ENCODE measurements at places on chromosomes 1 and 21.
A peak's percentile ranks its signal among the peaks of the same experiment; 100 is the strongest.

- peak; percentile 10 for DNase-seq
Measured at GRCh38 chr1:14598007-14598497, 433 bp upstream of the KAZN start.

- no peak for DNase-seq
Measured at GRCh38 chr1:114609026-114609425, 27.6 kb upstream of the BCAS2 start.

DNA sequence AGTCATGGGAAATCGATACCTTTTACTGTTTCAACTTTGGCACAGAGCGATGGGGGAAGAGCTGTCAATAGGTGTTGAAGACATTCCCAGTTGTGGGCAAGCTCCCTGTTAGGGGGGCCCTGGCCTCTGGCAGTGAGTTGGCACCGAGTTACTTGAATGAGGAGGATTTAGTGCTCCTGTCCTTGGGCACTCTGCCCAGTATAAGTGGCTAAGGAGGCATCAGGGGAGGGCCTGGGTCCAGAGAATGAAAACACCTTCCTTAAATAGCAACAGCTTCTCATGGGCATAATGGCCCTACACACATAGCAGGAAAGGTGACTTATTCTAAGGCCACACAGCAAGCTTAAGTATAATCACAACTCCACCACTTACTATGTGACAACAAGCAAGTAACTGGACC, 664.4 kb downstream of the PTPRU start:
- no peak for DNase-seq

DNA sequence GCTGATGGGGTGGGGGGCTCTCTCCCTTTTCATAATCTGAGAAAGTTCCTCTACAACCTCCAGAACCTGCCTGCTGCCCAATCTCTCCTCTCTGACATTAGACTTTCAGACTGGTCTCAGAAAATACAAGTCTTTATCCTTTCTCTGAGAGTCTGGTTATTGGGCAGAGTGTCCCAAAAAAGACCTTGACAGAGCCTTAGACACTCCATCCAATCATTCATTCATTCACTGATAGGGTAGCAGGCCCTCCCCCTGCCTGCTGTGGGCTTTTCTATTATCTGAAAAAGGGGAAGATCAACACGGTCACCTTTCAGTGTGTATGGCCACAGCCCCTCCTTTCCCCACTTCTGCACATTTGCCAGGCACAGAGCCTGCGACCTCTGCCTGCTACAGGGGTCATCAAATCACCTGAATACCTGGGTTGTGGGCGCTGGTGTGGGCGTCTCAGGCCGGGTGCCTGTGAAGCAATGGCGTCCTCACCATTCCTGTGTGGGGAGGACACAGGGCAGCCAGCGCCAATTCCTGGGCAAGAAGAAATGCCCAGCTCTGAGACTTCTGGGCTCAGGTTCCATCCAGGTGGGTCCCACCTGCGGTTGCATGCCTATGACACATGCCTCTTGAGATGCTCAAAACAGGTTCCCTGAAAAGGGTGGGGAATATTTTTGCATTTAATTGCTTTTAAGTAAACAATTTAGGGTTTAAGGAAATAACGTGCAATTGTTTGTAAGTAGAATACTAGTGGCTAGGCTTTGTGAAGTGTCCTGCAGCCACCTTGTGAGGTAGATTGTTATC, 52.8 kb downstream of the ELK4 start:
- DNase-seq: no peak

- no peak for DNase-seq
Measured at GRCh38 chr1:9691691-9692090, 40.2 kb downstream of the PIK3CD start.

DNA sequence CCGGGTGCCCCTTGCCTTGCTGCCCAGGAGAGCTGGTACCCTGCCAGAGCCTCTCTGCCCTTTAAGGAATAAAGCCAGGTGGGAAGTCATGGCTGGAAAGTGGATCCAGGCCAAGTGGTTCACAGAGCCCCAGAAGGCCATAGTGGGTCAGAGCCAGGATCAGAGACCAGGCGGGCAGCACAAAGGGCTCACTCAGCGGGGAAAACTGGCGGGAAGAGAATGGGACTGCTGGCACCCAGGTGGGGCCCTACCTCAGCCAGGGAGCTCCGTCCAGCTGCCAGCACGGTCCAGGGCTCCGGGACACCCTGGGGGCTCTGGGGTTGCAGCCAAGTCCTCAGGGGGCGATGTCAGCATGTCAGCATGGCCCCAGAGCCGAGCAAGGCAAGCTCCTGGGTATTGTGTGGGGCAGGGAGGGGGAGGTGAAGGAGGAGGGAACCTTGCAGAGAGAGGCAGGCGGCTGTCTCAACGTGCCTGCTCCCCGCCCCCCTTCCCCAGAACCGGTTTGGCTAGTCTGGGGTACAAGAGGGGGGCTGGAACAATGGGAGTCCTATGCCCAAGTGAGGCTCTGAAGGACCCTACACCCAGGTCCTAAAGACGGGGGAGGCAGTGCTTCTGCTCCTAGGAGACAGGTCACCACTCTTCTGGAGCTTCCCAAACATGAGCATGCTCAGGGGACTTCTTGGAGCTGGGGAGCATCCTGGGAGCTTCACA, at the start of gene ARHGEF19:
Gene ARHGEF19, minus strand, starts transcription at position 402 of the 711 bp plus-strand sequence. CDS start 3,598 bp downstream, outside the sequence.
- DNase-seq: no peak

DNA sequence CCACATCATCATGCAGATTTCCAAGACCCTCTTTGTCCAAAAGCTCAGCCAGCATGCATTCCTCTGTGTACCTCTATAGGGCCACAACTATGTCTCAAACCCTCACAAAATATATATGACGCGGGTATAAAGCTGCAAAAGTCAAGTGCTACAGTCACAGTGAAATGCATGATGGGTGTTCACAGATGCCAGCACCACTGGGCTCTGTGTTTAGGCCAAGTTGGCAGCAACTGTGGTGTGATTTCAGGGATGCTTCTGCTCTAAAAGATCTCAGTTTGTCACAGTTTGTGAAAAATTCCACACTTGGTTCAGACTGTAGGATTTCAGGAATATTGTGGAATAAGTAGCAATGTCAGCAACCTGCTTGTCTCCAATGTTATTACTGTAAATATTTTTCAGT, 23.9 kb upstream of the SELP start:
- no peak for DNase-seq

GRCh38 chr1:67716800-67717199, 31.8 kb downstream of the GADD45A start:
- no peak for DNase-seq

DNA sequence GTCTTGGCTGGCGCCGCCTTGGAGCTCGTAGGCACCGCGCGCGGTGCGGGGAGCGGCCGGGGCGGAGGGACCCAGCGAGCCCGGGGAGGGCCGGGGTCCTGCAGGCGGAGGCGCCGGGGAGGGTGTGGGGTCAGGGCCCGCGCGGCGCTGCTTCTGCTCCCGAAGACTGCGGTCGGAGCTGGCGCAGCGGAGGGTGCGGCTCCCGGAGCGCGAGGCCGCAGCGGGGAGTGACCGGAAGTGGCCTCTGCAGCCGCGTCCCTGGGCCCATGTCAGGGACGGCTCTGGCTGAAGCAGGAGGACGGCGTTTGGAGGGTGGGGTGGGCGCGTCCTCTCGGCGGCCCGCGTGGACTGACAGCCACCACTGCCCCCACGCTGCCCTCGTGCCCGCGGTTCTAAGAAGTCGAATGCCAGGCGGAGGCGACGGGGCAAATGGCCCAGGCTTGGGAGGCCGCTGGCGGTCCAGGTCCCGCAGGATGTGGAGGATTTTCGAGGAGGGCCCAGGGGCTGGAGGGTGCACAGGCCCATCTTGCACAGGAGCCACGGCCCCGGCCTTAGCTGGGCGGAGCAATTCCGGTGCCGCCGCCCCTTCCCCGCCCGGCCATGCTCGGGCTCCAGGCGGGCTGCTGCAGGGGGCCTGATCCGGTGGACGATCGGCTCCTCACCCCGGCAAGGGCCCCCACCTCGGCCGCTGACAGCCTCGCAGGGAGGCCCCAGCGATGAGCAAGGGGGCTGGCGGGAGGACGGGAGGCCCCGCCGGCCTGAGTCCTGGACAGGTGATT, 7.7 kb upstream of the ZNF669 start:
- DNase-seq: no peak

DNA sequence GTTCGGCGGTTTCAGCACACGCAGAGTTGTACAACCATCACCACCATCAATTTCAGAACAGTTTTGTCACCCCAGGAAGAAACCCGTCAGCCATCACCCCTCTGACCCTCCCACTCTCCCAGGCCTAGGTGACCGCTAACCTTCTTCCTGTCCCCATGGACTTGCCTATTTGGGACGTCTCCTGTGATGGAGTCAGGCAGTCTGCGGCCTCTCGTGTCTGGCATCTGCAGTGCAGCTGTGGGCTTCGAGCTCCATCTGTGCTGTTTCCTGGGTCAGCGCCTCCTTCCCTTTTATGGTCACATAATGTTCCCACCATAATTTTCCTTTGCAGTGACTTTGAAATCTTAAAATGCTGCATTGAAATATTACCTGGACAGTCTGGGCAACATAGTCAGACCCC, 24.4 kb downstream of the SLC45A1 start:
- no peak for DNase-seq

DNA sequence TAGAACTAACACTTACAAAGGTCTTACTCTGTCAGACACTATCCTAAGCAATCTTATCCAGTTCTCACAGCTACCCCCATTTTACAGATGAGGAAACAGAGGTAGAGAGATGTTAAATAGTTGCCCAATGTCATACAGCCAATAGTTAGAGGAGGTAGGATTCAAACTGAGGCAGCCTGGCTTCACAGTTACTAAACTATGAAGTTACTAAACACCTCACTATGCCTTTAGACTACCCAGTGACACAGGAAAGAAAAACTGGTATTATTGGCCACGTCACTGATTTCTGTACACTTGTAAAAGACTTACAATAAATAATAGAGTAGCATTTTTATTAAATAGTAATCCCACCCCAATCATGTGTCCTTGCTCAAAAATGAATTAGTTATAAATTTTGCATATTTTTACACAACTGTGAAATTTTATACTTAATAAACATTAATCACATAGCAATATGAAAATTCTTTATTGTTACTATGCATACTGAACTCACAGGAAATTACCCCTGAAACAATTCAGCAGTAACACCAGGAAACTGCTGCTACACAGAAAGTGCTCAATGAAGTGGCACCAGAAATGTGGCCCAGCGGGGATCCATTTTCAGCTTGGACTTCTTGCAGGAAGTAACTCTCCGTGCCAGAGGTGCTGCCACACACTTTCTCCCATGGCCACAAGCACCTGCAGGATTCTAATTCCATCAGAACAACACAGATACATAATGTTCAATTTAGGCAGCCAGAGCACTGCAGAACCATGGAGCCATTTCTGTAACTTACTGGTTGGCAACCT, 69.4 kb downstream of the VAV3 start:
- no peak for DNase-seq

DNA sequence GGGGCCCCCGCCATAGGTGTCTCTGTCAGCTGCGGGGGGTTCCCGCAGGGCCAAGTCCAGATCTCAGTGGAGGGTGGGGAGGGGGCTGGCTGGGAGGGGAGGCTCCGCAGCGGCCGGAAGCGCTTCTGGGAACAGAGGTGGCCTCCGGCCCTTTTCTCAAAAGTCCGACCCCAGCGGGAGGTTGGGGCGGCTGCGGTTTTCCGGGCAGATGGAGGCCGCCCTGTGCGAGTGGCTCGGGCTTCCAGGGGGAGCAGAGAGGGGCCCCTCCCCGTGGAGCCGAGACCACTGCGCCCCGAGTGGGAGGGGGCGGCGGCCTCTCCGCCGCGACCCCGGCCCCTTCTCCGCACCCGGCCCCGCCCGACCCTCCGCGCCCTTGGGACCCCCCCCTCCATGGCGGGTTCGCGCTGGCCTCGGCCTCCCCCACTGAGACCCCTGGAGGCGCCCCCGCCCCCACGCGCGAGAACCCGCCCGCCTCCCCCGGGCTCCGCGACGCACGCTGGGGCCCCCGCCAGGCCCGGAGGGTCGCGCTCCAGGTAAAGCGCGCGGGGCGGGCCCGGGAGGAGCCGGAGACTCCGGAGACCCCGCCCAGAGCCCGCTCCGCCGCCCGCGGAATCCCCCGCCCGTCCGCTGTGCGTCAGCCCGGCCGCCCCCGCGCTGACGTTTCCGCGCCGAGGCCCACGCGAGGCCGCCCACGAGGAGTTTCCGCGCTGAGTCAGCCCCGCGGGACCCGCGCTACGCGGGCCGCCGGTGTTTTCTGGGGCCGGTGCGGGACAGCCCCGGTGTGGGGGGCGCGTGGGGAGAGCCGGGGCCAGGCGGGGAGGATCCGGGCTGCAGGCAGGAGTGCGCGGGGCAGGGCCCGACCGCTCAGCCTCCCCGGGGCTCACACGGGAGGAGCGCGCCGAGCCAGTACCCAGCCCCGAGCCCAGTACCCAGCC, 5.2 kb downstream of the TNFRSF18 start:
- DNase-seq: peak; percentile 55

DNA sequence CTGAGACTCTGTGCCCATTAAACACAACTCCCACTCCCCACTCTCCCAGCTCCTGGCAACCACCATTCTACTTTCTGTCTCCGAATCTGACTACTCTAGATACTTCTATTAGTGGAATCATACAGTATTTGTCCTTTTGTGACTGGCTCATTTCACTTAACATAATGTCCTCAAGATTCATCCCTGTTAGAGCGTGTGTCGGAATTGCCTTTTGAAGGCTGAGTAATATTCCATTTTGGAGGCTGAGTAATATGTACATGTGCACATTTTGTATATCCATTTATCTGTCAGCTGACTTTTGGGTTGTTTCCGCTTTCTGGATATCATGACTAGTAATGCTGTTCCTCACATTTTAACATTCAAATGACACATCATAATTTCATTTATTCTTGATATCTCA, 30.3 kb downstream of the GALNT2 start:
- DNase-seq: no peak

- DNase-seq: no peak
Measured at GRCh38 chr1:101039245-101039644, 13.7 kb upstream of the DPH5 start.

DNA sequence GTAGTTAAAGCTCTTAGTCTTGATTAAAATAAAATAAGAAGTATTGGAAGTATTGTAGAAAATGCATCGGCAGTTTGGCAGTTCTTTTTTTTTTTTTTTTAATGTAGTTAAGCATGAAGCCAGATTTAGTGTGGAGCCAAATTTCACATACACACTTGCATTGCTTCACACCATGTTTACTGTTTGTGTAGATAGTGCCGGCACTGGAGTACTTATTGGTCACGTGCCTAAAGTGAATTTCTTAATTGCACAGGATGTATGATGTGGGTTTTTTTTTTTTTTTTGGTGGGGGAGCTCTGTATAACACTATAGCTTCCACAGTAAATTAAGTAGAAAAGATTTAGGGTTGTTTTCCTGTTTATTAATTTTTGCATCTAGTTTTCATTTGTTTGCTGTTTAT, 21.2 kb upstream of the TMEM61 start:
- DNase-seq: no peak

- DNase-seq: no peak
Measured at GRCh38 chr1:182246783-182247182, 144.8 kb downstream of the GLUL start.

DNA sequence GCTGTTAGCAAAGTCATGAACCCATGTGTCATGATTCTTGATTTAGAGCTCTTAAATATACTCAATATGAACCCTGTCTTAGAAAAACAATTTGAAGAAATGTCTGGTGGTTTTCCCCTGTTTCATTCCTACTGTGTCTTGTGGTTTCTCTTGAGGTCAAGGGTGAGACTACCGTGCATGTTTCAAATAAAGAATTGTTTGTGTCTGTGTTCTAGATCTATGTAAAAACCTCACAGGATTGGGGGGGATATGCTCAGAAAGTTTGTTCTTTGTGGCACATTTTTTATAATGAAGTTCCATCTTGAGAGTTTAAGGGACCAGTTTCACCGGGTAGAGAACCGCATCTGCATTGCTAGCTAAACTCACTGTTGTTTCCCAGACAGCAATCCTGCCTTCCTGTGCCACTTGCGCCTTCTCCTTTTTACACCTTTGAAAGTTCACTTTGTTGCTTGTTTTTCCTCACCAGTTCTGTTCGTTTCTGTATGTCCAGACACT, 30.9 kb upstream of the CACYBP start:
- peak; percentile 48 for DNase-seq
